ENCODE measurements at places on chromosomes 2 and 18. TPM values are rescaled to one million over a fixed set of nuclear protein-coding genes. Genes with fewer than 3 reads are reported as not detected.

- DNase-seq: no peak
Observed at GRCh38 chr2:201254081-201254730, 6.1 kb upstream of the CASP8 start.

DNA sequence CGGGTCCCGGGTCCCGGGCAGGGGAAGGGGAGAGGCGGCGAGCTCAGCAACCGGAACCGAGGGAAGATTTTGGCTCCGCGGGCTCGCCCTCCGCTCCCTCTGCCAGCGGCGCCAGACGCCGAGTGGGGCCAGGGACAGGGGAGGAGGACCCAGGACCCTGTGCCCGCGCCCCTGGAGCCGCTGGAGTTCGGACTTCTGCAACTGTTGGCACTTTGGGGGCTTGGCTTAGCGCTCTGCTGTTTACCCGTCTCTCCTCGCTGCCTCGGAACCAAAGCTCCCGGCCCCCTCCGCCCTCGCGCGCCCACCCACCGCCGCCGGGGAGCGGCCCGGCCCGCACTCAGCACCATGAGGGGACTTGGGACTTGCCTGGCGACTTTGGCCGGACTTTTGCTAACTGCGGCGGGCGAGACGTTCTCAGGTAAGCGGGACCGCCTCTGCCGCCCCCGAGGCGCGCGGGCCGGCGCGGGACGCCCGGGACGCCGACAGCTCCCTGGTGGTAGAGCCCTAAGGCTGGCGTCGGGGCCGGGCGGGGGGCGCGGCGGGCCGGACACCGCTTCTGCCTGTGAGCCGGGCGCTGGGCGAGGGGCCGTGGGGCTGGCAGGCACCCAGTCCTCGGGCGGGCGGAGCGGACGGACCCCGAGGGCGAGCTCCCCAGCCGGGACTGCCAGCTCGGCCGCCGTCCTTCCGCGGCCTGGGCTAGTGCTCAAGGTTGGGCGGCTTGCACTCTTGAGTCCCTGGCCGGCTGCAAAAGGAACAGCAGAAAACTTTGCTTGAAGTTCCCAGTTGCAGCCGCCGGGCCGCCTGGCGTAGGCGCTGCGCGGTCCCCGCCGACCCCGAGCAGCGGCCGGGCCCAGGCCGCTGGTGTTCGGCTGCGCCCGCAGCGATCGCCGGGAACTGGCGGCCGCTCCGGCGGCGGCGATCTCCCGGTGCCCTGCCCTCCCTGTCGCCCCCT is 634 bp downstream of the PTPRM start:
- peak; percentile 78 for DNase-seq

DNA sequence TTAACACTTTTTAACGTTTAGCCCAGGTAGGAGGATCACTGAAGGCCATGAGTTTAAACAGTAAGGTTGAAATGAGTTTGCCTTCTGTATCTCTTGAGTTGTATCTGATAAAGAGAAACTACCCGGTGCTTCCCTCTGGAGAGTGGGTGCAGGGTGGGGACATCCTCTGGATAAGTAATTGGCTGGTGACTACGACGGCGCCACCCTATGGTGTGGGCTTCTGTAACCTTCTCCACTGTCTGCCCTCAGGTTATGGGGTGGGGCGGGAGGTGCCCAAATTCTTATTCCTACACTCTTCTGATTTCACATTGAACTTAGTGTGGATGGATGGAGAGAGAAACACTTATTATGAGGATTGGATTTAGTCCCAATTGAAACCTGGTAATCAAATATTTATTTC is 68.8 kb downstream of the LDLRAD4 start:
- no peak for DNase-seq

- no peak for DNase-seq
Observed at GRCh38 chr18:64330161-64330560, 181.3 kb upstream of the LINC00305 start.

GRCh38 chr2:138018866-138019688 is 54.8 kb downstream of the HNMT start:
- no peak for DNase-seq

DNA sequence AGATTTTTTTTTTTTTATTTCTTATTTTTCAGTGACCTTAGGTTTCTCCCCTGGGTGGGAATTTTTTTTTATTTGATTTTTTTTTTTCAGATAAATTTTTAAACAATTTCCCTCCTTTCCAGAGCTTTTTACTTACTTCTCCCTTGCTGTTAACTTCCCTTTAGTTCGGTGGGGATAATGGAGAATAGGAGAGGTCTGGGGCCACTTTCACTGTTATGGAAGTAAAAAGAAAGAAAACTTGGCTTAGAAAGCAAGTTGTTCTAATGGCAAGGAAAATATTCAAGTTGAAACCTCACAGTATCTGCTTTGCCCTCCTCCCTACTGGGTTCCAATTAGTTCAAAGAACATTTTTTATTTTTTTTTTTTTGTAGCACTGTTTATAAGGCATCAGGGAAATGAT is 537.1 kb upstream of the NXPH2 start:
- no peak for DNase-seq

GRCh38 chr18:42549596-42549995 is 565.9 kb downstream of the RIT2 start:
- no peak for DNase-seq

GRCh38 chr2:95539836-95540235 is 52.0 kb upstream of the TRIM43 start:
- no peak for DNase-seq

GRCh38 chr2:80461505-80462197 is 157.1 kb upstream of the LRRTM1 start:
- DNase-seq: no peak

DNA sequence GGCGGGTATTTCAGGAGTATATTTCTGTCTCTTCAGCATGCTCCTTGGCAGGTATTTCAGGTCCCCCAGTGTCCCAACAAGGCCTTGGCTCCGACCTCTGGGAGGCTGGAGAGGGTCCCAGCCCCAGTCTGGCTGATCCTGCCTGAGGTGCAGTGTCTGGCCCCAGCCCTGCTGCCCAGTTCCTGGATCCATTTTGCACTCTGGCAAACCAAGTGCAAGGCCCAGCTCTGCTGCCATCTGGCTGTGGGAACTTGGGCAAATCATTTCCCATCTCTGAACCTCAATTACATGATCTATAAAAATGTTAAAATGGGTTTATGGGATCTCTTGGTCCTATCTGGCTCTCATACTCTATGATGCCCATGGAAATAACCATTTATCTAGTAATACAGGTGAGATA is 63.6 kb downstream of the ZBTB7C start:
- DNase-seq: no peak

DNA sequence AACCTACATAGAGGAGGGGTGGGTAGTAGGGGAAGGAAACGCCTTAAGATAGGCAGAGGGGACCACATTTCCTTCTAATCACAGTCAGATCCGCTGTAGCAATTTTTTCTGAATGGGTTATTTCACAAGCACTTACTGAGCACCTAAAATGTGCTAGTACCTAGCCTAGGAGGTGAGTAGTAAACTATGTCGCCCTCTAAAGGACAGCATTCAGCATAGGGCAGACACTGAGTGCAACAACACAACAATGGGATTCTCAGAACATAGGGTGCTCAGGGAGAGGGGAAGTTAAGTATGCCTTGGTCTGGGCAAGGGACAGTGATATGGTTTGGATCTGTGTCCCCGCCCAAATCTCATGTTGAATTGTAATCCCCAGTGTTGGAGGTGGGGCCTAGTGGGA is 166.1 kb upstream of the RAB6C start:
- DNase-seq: no peak

- DNase-seq: no peak
Observed at GRCh38 chr2:127041259-127041970, 65.5 kb downstream of the BIN1 start.

- DNase-seq: no peak
Observed at GRCh38 chr18:28466204-28466603, 289.3 kb upstream of the CDH2 start.

GRCh38 chr18:36471393-36471792 is 173.9 kb downstream of the FHOD3 start:
- no peak for DNase-seq

GRCh38 chr2:169771612-169772011 is 27.1 kb upstream of the SSB start:
- no peak for DNase-seq

DNA sequence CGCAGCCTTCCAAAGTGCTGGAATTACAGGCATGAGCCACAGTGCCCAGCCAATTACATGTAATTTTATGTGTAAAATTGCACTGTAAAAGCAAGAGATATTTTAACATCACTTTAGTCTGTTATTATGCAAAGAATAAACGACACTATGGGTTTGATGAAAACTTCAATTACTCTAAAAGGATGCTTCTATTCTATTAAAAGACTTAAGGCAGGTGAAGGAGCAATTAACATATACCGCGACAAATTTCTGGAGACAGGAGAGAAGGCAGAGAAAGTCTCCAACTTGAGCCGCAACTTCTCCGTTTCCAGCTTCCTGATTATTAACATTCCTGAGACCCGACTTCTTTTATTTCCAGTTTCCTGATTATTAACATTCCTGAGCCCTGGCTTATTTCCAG is 53.7 kb downstream of the FAM210A start:
- no peak for DNase-seq

- DNase-seq: no peak
Observed at GRCh38 chr2:238064376-238064775, 3.6 kb downstream of the SCLY start.

DNA sequence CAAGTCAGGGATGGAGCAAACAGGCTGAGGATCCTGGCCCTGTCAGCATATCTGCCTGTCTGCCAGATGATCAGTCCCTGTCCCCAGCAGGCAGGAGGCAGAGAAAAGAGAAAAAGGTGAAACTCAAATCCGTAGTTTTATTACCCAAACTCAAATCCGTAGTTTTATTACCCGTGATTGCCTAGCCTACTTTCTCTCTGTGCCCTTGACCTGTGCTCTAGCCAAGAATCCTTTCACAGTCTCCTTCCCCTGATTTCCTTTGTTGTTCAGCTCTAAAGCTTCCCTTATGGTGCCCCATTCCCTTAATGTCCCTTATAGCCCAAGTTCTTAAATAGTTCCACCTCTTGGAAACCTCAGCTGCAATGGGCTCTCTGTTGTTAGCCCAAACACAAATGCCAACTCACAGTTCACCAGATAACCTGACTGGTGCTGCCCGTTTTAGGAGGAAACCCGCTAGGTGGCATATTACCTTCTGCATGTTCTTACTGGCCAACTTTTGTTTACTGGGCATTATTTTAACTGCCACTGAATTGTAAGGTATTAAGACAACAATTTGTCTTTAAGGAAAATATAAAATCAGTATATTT is 125.7 kb upstream of the FZD5 start:
- no peak for DNase-seq

GRCh38 chr2:39159283-39159682 is 38.4 kb upstream of the SOS1 start:
- no peak for DNase-seq

DNA sequence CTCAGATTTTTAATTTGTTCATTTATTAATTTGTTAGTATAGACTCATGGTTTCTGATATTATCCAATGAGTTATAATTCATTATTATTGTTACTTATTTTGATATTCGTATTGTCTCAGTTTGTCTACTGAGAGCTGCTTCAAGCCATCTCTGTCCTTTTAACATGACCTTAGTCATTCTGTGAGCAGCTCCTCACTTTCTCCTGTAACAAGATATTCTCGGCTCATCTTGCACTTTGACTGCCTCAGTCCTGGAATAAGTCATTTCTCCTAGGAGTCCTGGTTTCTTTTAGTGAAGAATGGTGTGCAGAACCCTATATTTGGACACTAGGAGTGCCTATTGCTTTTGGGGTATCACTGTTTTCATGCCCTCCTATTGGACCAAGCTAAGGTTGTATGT is 13.2 kb downstream of the ASB1 start:
- no peak for DNase-seq

DNA sequence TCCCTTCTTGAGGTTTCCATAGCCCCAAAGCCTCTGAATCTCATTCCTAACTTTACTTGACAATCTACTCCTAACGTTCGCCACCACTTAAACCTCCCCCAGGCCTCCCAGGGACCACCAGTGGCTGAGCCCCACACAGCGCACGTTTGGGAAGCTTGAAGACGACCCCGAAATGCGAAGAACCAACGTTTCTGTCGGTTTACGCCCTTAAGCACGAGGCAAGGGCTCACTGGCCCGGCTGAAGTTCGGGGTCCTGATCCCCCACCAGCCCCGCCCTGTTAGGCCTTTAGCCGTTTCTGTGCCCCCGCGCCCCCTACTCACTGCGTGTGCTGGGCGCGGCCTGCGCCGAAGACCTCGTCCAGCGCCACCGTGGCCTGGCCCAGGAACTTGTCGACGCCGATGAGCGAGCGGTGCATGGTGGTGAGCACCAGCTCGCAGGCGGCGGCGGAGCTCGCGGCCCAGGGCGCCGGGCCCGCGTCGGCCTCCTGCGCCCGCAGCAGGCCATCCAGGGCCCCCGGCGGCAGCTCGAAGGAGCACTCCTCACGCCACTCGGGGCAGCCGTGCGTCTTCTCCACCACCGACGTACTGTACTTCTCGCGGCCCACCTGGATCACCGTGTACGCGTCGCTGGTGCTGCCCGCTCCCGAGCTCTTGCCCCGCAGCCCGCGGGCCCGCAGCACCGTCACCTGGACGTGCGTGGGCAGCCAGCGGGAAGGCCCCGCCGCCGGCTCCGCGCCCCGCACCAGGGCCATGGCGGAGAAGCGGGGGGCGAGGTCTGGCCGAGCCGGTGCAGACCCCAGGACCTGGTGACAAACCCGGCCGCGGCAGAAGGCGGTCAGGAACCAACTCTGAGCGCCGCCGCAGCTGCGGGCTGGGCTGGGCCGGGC is 479 bp downstream of the RAB11FIP5 start:
- DNase-seq: peak; percentile 70

GRCh38 chr2:171718720-171719119 is 31.5 kb downstream of the DYNC1I2 start:
- DNase-seq: no peak

- DNase-seq: no peak
Observed at GRCh38 chr2:85032621-85033020, 61.7 kb downstream of the KCMF1 start.

Gene LONRF2
- 11.4 TPM for total RNA-seq

Gene PCARE
- 0.53 TPM for total RNA-seq

Gene RPRM
- total RNA-seq: 0.22 TPM

Gene GDF7
- total RNA-seq: 7.6 TPM

Gene CD207
- 1.4 TPM for total RNA-seq

Gene EMILIN1
- 46.8 TPM for total RNA-seq

Gene ACMSD
- total RNA-seq: not detected

Gene RTN4
- 254 TPM for total RNA-seq

Gene CSRNP3
- 8.3 TPM for total RNA-seq

Gene ID2
- total RNA-seq: 95.8 TPM

Gene AGXT
- total RNA-seq: not detected

Gene TBR1
- total RNA-seq: not detected

Gene DQX1
- total RNA-seq: not detected
